Dermis blood vessel endothelial cell (primary cell): ENCODE measurements at places on chromosomes 6 and 20.

- no peak for DNase-seq
Measured at GRCh38 chr6:52696418-52696817, 25.5 kb downstream of the TMEM14A start.

DNA sequence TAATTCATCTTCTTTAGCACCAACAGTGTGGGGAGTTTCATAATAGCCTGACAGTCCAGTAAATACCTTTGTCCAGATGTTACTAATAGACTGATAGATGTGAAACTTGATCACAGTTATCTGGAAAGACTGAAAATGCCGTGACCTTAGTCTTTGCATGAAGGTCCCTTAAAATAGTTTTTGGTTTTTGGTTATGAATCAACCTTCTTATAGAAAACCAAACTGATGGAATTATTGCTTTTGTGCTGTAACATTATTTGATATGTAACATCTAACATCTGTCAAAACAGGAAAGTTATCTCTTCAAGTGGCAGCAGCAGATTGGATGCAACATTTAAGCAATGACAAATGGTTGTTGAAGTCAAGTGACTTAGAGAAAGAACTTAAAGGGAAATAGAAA is 190.4 kb downstream of the DOK5 start:
- no peak for DNase-seq

- DNase-seq = peak; percentile 31
Measured at GRCh38 chr20:62555642-62556420, 80.0 kb upstream of the GATA5 start.

DNA sequence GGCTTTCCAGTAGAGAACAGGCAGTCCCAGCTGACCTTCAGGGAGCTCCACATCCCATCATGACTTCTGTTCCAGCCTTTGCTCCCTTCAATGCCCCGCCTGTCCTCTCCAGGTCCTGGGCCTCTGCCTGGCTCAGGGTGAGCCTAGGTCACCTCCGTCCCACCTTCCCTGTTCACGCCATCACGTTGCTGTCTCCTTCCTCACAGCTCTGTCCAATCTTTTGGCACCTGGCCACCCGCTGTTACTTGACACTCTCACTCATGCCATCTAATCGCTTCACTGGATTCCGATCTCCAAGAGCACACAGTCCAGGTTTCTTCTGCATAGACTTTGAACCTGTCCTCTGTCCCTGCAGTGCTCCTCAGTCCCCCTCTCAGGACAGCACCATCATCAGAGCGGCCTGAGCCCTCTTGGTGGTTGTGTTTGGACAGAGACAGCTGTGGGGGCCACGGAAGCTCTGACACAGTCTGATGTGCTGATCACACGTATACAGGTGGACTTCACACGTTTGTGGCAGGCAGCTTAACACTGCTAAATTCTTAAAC is 34.7 kb upstream of the TIAM2 start:
- DNase-seq = no peak

DNA sequence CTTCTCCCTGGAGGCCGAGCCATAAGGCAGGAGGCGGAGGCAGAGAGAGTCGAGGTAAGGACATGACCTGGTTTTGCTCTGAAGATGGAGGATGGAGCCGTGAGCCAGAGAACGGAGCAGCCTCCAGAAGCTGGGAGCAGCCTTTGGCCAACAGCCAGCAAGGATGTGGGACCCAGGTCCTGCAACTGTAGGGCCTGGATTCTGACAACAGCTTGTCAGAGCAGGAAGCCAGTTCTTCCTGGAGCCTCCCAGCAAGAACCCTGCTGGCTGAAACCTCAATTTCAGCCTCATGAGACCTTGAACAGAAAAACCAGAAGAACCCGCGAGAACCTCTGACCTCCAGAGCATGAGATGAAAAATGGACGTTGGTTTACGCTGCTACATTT is 13.4 kb upstream of the MRGBP start:
- DNase-seq = peak; percentile 61
